GM23338 (cell line): ENCODE measurements at places on chromosomes 7 and 10.

DNA sequence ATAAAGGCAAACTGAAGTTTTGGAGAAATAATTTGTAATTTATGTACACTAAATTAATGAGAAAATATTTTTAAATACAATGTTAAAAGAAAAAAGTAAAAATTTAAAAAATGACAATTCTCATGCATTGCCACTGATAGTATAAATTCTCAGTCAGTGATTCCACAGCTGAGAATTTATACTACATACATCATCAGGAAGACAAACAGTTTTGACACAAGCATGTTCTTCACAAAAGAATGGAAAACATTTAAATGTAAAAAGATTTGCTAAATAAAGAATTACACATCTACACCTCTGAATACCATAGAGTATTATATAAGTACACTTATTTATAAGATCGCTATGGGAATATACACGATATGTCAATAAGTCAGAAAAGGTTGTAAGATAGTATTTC, 101.1 kb upstream of the LAMB4 start:
- DNase-seq, result no peak

DNA sequence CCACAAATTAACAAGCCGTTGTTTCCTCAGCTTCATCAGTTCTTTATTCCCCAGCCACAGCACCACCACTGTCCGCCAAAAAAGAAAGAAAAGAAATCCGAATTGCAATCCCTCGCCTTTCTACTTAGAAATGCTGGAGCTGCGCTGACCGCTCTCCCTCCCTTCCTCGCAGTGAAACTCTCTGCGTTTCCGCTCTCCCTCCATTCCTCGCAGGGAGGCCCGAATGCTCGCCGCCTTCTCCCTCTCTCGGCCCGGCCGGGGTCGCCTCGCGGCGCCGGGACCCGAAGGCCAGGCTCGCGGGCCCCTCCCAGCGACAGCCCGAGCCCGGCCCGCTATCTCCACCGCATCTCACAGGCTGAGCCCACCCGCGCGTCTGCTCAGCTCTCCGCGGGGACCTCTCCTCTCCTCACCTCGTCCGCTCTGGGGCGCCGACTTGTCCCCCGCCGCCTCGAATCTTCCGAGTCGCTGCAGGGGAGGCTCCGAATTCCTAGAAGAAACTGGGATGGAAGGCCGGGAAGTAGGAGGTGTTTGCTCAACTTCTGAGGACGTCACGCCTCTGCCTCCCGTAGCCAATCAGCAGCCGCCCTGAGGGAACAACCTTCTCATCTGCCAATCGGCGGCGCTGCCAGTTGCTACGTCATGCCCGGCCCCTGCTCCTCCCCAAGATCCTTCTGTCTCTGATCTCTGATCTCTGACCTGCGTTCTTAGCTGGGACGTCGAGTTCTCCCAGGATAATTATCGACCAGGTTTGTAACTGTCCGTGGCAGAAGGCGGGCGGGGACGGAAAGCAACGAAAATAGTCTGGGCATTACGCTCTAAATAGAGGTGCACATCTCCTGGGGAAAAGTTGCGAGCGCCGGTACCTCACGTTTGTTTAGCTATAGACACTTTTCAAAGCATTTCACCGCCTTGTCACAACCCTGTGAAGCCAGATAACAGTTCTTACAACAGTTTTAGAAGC, at the start of gene AASS:
TSS of gene AASS (minus strand) at position 499 of the 961 bp plus-strand sequence. CDS start 10,523 bp downstream, outside the sequence.
- DNase-seq, result peak; percentile 99

DNA sequence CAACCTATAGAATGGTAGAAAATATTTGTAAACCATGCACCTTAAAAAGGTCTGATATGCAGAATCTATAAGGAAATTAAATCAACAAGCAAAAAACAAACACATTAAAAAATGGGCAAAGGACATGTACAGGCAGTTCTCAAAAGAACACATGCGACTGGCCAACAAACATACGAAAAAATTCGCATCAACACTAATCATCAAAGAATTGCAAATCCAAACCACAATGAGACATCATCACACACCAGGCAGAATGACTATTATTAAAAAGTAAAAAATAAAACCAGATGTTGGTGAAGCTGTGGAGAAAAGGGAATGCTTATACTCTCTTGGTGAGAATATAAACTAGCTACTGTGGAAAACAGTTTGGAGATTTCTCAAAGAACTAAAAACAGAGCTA, 33.2 kb downstream of the TMEM229A start:
- no peak for DNase-seq

DNA sequence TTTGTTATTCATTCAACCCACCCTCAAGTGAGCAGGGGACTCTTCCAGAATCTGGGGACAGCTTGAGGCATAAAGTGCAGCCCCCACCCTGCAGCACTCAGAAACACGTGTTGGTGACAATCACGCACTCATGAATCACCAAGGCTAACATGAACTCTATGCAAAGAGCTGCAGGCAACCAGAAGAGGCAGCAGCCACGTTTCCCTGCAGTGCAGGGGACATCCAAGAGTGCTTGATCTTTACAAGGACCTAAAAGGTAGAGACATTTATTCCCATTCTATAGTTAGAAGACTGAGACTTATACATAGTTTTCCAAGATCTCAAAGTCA, 135.2 kb upstream of the GDF10 start:
- DNase-seq, result no peak

GRCh38 chr10:125060826-125061556, 99.4 kb downstream of the CTBP2 start:
- DNase-seq, result peak; percentile 87

GRCh38 chr7:1459512-1459892, 232 bp upstream of the MICALL2 start:
- peak; percentile 99 for DNase-seq

DNA sequence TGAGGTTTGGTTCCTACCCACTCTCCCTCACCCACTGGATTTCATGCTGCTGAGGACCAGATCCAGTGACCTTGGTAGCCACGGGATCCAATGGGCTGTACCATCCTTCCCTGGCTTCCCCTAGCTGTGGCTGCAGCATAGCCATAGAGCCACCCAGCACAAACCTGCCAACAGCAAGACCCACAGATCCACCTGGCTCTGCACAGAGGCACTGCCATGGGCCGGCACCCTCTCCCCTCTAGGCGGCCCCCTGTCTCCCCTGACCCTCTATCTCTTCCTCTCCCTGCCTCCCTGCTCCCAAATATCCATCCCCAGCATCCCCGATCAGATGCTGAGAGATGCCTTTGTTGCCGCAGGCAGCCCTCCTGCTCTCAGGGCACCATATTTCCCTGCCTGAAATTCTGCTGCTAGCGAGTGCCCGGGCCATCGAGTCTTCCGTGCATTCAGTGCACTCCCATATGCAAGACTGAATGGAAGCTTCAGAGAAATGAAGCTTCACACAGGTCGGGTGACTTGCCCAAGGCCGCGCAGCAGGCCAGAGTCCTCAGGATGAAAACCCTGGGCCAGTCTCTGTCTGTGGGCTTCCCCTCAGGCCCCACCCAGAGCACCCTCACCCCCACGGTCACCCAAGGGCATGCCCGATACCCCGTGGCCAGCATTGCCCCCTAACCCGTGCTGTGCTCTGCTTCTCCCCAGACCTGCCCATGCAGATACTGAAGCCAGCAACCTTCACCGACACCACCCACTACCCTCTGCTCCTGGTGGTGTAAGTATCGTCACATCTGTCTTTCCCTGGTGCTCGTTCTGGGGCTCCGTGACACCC, 130.8 kb downstream of the PAXIP1 start:
- no peak for DNase-seq

DNA sequence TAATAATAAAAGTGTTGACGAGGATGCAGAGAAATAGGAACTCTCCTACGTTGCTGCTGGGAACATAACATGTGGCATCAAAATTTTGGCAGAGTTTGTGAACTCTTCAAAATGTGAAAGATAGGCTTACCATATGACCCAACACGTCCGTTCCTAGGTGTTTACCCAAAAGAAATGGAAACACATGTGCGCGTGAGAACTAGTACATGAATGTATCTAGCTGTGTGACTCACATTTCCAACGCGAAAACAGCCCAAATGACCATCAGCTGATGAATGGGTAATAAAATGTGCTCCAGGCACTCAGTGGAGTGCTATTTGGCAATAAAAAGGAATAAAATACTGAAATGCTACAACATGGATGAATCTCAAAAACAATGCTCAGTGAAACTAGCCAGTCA, 10.4 kb upstream of the ELFN1 start:
- no peak for DNase-seq
